Spinal cord (tissue), 10 donors: ENCODE measurements at places on chromosomes 13 and 19. TPM values are rescaled to one million over a fixed set of nuclear protein-coding genes. Genes with fewer than 3 reads are reported as not detected.
A peak's percentile ranks its signal among the peaks of the same experiment; 100 is the strongest.

DNA sequence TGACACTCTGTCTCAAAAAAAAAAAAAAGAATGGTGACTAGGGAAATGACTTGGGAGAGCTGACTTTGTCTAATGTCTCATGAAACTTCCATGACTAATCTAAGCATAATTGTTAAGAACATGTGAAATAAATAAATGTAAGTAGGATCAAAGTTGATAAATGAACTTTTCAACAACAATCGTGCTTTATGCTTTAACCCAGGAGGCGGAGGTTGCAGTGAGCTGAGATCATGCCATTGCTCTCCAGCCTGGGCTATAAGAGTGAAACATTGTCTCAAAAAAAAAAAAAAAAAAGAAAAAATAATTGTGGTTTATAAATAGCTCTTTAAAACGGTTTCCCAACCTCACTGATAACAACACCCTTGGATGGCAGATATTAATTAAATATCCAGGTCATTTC, 12.9 kb upstream of the AKT2 start:
- H3K4me3 ChIP-seq = no peak overlapping the region
- no peaks in the 10 kb centered on the region for H3K4me1 ChIP-seq
- no peaks in the 10 kb centered on the region for H3K27me3 ChIP-seq
- no peak for DNase-seq
- H3K27ac ChIP-seq = no peak overlapping the region

DNA sequence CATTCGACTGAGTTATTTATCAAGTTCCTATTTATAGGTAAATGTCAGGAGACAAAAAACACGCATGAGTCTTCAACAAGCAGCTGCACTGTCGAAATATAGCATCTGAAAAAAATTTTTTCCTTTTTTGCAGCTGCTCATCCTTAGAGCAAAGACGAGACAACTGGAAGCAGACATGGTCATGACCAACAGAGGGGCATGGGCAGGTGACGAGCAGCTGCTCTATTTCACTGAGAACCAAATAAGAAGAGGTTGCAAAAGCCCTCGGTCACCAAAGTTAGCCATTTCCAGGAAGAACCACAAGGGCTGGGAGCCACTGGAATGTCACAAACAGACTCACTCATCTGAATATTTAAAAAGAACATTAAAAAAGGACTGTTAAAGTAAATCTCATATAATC, 22.2 kb downstream of the SOHLH2 start:
- no peaks in the 10 kb centered on the region for H3K4me1 ChIP-seq
- DNase-seq = no peak
- H3K27ac ChIP-seq = no peak overlapping the region
- H3K36me3 ChIP-seq = no peaks in the 10 kb centered on the region

DNA sequence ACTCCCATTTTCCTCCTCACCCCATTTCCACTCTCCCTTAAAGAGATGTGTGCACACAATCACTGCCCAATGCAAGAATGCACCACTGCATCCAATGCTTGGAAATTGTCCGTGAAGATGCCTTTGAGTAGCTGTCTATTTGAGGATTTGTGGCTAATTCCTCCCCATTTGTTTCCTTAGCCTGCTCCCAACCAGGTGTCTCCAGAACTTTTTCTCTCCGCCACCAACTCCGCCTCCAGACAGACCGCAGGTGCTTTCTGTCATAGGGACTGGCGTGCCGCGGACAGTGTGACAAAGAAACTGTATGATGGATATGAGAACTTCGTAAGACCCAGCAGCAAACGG, 461 bp upstream of the TM9SF2 start:
- no peak for DNase-seq
- peak overlapping the region; percentile 84 for H3K4me3 ChIP-seq
- H3K27ac ChIP-seq = peak overlapping the region; percentile 57

DNA sequence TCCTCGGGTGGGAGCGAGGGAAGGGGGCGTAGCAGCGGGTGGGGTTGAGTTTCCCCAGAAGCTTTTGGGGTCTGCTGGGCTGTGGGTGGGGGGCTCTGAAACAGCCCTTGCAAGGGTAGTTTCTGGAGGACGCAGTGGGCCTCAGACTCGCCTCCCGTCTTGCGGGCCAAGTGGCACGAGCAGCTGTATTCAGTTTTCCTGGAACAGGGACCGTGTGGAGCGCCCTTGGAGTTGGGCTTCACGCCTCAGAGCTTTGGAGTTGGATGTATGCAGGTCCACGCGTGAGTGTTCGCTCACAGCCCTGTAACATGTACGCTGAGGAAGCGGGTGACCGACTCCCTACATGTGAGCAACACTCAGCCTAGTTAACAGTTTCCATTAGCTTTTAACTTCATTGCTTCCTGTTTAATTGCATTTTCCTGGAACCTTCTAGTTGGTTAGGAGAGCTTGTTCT, 603 bp downstream of the TM9SF2 start:
- H3K27me3 ChIP-seq = no peaks in the 10 kb centered on the region
- peak overlapping the region; percentile 84 for H3K4me3 ChIP-seq
- peaks cover 14% of the 10 kb centered on the region for H3K4me1 ChIP-seq
- no peak for DNase-seq
- peak overlapping the region; percentile 89 for H3K27ac ChIP-seq
- no peaks in the 10 kb centered on the region for H3K36me3 ChIP-seq

- no peak overlapping the region for H3K4me3 ChIP-seq
- H3K27ac ChIP-seq = no peak overlapping the region
- no peaks in the 10 kb centered on the region for H3K27me3 ChIP-seq
- peaks cover 95% of the 10 kb centered on the region for H3K36me3 ChIP-seq
These were observed 2.8 kb upstream of the KCNJ14 start for GRCh38 chr19:48452289-48453190.

DNA sequence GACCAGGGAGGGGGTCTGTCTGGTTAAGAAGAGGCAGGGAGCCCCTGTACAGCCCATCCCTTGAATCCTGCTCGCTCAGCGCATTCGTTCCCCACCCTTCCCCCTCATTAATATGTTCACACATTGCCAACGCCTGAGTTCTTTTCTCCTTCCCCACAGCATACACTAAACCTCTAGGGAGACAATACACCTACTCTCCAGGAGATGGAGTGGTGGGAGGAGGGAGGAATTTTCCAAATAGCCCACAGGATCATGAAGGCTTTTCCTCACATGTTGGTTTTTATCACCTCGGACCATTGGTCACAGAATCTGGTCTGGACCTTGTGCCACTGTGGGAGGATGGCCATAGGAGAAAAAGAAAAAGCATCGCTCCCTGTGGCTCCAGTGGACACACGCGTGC, 294.9 kb downstream of the SHISA2 start:
- H3K27me3 ChIP-seq = peaks cover 4% of the 10 kb centered on the region
- H3K36me3 ChIP-seq = no peaks in the 10 kb centered on the region
- H3K4me3 ChIP-seq = no peak overlapping the region
- no peak overlapping the region for H3K27ac ChIP-seq
- no peaks in the 10 kb centered on the region for H3K4me1 ChIP-seq
- DNase-seq = no peak

DNA sequence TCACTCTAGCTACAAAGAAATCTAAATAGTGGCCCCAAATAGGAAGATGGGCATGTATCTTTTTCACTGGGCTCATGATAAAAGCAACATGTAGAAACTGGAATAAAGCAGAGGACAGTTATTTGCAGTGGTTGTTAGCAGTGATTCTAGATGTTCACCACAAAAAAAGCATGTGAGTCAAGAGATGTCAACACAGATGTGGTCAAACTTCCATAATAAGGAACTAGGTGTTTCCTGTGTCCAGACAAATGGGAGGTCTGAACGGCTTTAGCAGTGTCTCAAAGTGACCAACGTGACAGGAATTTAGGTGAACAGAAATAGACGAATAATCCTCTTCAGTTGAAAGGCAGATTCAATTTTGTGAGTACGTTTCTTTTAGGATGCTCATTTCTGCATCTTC, 162.7 kb downstream of the TBC1D4 start:
- H3K27me3 ChIP-seq = no peaks in the 10 kb centered on the region
- H3K4me1 ChIP-seq = no peaks in the 10 kb centered on the region
- no peak for DNase-seq
- no peaks in the 10 kb centered on the region for H3K36me3 ChIP-seq
- no peak overlapping the region for H3K4me3 ChIP-seq

DNA sequence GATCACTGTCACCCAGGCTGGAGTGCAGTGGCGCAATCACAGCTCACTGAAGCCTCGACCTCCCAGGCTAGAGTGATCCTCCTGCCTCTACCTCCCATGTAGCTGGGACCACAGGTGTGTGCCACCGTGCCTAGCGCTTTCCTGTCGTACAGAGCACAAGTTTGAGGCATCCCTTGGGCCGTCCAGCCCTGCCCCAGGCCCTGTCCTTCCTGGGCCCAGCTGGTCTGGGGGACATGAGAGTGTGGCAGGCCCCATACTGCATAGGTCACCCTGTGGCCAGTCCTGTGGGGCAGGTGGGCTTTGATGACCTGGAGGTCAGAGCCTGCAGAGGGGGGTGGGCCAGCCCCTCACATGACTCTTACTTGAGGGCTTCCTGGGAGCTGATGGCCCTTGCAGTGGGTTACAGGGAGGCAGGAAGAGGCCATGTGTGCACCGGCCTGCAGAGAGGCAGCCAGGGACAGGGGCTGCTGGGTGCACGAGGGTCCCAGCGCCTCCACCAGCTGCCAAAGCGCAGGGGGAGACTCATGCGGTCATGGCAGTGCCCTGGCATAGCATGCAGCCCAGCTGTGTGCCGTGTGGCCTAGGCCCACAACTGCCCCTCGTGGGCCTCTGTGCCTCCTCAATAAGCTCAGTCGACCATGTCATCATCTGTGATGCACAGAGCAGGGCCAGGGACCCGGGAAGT, 61.4 kb downstream of the KDM4B start:
- H3K4me1 ChIP-seq = peaks cover 73% of the 10 kb centered on the region
- H3K4me3 ChIP-seq = no peak overlapping the region
- no peak for DNase-seq
- H3K36me3 ChIP-seq = peaks cover 53% of the 10 kb centered on the region
- H3K27me3 ChIP-seq = no peaks in the 10 kb centered on the region
- no peak overlapping the region for H3K27ac ChIP-seq

GRCh38 chr19:2032296-2032941, 16.9 kb upstream of the BTBD2 start:
- H3K27ac ChIP-seq = peak overlapping the region; percentile 95
- H3K27me3 ChIP-seq = no peaks in the 10 kb centered on the region
- H3K36me3 ChIP-seq = no peaks in the 10 kb centered on the region
- peak; percentile 61 for DNase-seq

- no peak overlapping the region for H3K4me3 ChIP-seq
- H3K27ac ChIP-seq = no peak overlapping the region
- DNase-seq = no peak
These were observed 195.6 kb downstream of the KCTD12 start for GRCh38 chr13:76690611-76691010.

- no peaks in the 10 kb centered on the region for H3K27me3 ChIP-seq
- DNase-seq = no peak
- H3K4me3 ChIP-seq = no peak overlapping the region
- H3K36me3 ChIP-seq = no peaks in the 10 kb centered on the region
- peaks cover 2% of the 10 kb centered on the region for H3K4me1 ChIP-seq
- no peak overlapping the region for H3K27ac ChIP-seq
These were observed 51.6 kb upstream of the POMP start for GRCh38 chr13:28607187-28607955.

DNA sequence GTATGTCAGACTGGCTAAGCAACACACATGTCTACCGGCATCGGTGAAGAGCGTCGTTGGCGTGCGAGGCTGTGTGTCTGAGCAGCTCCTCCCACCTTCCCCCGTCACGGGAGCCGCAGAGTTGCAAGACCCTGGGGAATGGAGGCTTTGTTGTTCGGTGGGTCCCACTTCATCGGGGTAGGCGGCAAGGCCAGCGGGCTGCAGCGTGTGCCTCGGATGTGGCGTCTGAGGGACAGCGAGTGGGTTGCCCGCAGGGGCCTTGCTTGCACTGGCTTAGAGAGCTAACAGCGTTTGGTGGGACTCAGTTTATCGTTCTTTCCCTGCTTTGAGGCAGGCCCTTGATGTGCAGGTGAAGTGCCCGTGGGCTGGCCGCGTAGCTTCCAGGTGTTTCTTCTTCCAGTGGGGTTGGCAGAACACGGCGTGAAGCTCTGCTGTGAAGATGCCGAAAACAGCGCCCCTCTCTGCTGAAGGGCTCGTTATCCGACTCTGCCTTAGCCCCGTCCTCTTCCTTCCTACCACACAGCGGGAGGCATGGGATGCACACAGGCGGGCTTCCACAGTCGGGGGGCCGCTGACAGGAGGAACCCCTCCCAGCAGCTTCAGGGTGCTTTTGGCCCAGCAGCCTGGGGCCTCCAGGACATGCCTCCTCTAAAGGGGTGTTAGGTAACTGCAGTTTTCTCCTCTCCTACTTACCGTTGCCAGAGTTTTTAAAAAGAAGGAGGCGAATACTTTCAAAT, 85.2 kb downstream of the ATP11A start:
- DNase-seq = no peak
- H3K27ac ChIP-seq = no peak overlapping the region
- no peaks in the 10 kb centered on the region for H3K27me3 ChIP-seq
- H3K4me3 ChIP-seq = no peak overlapping the region
- H3K4me1 ChIP-seq = peaks cover 13% of the 10 kb centered on the region

DNA sequence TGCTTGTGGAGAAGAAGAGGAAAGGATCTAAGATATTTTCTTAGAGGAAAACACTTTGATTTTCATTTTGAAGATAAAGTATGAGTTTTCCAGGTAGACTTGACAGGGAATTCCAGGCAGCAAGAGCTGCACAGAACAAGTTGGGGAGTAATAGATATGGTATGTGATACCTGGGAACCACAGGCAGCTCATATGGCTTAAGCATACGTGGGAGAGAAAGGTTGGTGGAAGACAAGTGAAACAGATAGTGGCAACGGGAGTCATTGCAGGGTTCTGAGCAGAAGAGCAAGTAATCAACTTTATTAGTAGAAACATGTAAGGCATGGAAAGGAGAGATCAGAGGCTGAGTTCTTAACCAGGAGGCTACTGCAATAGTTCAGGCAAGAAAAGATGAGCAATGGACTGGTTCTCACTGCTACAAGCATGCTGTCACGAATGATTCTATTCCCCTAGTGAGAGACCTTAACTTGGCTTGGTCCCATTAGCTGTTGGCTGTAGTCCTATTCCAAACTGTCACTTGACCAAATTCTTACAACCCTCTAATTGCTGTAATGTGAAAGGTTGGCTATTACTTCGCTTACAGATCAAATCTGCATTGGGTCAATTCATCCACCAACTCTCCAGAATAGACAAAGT, 217.9 kb downstream of the VWA8 start:
- no peak overlapping the region for H3K27ac ChIP-seq
- no peaks in the 10 kb centered on the region for H3K27me3 ChIP-seq
- no peak overlapping the region for H3K4me3 ChIP-seq

CYP2A6 gene
- total RNA-seq = 0.50 TPM

C19orf67 gene
- 0.22 TPM for total RNA-seq

CBY2 gene
- total RNA-seq = not detected

SPRED3 gene
- total RNA-seq = 1.3 TPM

GIPR gene
- 0.55 TPM for total RNA-seq

PLPP2 gene
- 11.8 TPM for total RNA-seq

LIM2 gene
- total RNA-seq = not detected

KLK13 gene
- 0.50 TPM for total RNA-seq

CYP2S1 gene
- 0.44 TPM for total RNA-seq
